ENCODE measurements at places on chromosomes 11 and 22.

GRCh38 chr22:23722724-23723123, 28.2 kb downstream of the ZNF70 start:
- no peak for DNase-seq

DNA sequence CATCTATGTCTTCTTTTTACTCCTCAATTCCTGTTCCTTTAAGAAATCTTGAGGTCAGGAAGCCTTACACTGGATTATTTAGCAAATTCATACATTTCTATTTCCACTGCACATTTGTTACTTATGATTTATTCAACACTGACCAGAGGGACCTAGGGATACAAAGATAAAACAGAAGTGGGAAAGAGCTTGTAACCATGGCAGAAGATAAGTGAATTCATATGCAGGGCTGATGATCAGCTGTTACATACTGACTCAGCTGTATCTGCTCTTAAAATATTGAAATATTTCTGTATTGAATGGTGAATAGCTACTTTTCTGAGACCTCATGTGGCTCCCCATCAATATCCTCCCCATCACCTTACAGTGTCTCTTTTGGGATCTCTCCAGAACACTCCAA, 25.2 kb downstream of the HORMAD2 start:
- no peak for DNase-seq

- no peak for DNase-seq
Observed at GRCh38 chr11:97614606-97615005, 1224.8 kb downstream of the JRKL start.

DNA sequence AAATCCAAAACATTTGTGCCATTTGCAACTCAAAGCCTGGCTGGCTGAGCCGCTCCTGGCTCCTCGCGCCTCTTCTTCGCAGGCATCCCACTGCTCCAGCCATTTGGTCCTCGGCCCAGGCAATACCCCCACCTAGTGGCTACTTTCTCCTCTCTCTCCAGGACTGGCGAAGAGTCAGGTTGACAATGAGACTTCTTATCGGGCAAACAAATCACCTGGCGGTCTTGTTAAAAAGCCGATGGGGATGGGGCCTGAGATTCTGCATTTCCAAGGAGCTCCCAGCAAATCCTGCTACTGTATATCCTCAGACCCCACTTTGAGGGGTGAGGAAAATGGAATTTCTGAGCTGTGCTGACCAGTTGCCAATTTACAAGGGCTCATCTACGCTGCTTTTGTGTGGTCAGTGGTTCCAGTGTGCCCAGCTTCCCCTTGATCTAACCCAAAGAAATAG, 89.0 kb downstream of the ISX start:
- DNase-seq = peak; percentile 48

DNA sequence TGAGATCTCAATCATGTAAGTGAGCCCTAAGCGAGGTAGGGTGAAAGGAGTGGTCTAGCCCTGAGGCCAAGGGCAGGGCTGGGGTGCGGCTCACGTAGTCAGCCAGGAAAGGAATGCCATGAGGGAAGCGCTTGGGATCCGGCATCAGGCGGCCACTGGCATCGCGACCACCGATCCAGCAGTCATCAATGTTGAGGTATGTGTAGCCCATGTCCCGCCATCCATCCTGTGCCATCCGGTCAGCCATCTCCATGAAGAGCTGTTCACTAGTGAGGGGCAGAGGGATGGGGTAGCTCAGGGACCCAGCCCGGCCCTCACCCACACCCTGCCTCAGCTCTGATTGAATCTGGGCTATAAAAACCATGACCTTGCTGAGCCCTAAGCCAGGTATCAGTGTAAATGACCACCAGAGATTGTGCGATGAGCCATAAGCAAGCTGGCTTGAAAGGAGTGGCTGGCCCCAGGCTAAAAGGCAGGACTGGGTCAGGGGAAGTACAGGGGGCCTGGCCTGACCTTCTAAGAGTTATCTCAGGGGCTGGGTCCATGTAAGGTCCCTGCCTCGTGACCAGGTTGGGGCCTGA, 2.9 kb downstream of the NAGA start:
- DNase-seq = no peak

GRCh38 chr11:102452461-102453301, at the start of gene TMEM123:
Gene TMEM123, minus strand, starts transcription at chr11:102452765. Its CDS starts 142 bp downstream, at chr11:102452623.
- DNase-seq = peak; percentile 56

- no peak for DNase-seq
Observed at GRCh38 chr11:117949062-117949461, 19.9 kb upstream of the TMPRSS13 start.

DNA sequence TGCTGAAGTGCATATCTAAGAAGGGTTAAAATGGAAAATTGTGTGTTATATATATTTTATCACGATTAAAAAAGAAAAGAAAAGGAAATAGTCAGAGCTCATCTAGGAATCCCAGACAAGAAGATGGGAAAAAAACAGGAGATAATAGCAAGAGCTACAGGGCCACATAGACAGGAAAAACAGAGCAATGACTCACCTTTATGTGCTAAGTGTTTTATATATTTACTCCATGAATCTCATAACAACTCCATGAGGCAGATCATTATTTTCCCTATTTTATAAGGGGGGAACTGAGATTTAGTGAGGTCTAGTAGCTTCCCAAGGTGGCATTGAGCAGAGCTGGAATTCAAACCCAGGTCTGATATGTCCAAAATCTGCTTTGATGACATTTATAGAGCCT, 18.1 kb upstream of the ELF5 start:
- peak; percentile 23 for DNase-seq

DNA sequence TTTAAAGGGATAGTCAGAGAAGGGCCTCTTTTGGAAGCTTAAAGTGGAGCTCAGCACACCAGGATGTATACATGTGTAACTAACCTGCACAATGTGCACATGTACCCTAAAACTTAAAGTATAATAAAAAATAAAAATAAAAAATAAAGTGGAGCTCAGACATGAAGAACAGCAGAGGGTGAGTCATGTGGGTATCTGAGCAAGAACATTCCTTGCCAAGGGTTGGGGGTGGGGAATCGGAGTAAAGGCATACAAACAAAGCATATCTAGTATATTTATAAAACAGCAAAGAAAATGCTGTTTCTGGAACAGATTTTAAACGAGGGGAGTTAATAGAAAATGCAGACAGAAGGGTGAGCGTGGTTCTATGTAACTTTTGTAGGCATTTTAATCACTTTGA, 562.6 kb upstream of the ANO3 start:
- peak; percentile 39 for DNase-seq

DNA sequence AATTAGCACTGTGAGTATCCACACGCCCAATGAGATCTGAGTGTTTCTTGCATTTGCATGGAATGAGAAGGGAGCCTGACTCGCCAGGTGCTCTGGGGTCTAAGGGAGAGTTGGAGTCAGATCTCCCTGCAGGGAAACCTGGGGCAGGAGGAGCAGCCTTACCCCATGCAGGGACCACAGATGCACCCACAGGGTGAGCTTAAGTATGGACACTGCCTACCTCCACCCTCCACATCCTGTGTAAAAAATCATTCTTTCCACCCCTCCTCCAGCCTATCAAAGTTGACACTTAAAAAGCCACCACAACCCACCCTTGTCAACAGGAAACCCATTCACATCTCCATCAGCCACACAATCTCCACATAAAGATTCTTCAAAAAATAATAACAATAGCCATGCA, 67.0 kb upstream of the IGLL5 start:
- DNase-seq = no peak

GRCh38 chr11:68481579-68482240, 21.2 kb downstream of the PPP6R3 start:
- DNase-seq = no peak

DNA sequence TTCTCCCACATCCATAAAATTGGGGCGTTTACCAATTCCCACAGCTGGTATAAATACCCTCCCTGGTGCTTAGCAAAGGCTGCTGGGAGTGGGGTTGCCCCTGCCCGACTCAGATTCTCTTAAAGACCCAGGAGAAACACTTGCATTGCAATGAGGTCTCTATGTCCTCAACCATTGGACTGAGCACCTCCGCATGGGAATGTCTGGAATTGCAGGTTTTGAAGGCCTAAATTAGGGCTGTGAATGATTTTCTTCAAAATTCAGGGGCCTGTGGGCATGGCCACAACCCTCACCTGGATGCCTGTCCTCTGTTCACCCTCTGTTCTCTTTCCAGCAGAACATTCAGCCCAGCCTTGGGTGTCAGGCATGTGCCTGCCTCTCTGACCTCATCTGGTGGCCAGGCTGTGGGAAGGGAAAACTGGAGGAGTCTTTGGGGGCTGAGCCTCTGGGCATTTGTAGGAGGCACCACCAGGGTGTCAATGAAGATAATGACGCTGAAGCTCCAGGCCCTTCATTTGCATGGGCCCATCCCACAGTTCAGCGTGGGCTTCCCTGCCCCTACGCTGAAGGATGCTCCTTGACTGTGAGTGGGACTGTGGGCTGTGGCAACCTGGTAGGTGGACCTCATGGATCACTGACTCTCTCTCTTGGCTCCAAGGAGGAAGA, 52.7 kb upstream of the MYEOV start:
- no peak for DNase-seq

DNA sequence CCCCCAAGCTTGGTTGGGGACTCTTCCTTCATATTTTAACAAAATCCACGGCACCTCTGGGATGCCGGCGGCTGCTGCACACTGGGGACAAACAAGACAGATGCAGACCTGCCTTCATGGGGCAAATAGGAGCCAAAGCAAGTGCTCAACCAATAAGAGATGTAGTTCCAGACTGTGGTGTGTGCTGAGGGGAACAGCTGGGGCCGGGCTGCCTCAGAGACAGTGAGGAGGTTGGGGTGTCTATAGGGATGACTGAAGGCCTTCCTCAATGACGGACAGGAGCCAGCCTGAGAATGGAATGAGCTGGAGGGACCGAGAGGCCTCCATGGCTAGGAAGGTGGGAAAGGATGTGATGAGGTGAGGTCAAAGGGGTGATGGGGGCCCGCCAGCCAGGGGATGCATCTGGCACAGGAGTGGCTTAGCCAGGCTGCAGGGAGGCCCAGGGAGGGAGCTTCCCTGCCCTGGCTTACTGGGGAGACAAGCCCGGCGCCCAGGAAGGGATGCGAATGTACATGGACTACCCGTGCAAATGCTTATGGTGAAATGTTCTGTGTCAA, 10.3 kb upstream of the CTSD start:
- no peak for DNase-seq

GRCh38 chr11:104658177-104658576, 240.1 kb downstream of the CASP12 start:
- DNase-seq = no peak

GRCh38 chr11:44608991-44609782, 43.7 kb downstream of the CD82 start:
- DNase-seq = no peak

DNA sequence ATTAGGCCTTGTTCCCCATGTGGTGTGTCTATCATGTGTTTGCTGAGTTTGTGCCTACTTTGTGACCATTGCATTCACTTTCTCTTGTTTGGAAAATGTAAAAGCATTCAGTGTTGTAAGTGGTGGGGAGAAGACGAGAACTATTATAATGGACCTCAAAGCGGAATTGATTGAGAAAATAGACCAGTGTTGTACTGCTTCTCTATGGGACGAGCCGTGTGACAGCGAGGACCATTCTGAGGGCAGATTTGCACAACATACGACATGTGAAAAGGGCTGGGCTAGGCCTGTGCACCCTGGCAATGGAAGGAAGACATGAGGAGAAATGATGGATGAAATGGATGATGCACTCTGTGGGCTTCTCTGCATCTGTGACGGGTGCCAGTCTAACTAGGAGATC, 233.5 kb downstream of the DSCAML1 start:
- DNase-seq = no peak

GRCh38 chr11:30481330-30481729, 104.8 kb downstream of the MPPED2 start:
- no peak for DNase-seq

DNA sequence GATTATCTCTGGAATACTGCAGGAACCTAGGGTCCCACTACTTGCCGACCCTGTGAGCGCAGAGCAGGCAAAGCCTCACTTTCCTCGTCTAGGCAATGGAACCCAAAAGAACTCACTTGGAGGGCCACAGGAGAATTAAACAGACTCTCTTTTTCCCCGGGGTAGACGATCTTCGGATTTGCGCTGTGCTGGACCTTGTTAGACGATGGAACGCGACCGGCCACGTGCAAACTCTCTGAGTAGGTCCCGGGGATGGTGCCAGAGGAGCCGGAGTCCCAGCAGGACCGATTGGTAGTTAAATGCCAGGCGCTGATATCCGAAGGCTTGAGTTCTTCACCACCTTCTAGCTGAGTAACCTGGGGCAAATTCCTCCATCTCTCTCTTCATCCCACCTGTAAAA, 1.0 kb upstream of the SLC1A2 start:
- DNase-seq = no peak

GRCh38 chr22:37282385-37282677, at the start of gene CYTH4:
Gene CYTH4, plus strand, starts transcription at chr22:37282508. Its CDS starts 62 bp downstream, at chr22:37282570.
- peak; percentile 72 for DNase-seq

- DNase-seq = no peak
Observed at GRCh38 chr11:67705264-67705663, 30.8 kb upstream of the ALDH3B2 start.

- peak; percentile 74 for DNase-seq
Observed at GRCh38 chr11:9753021-9753420, 89.1 kb downstream of the SWAP70 start.

- peak; percentile 61 for DNase-seq
Observed at GRCh38 chr22:38167988-38168407, 13.6 kb downstream of the PLA2G6 start.

DNA sequence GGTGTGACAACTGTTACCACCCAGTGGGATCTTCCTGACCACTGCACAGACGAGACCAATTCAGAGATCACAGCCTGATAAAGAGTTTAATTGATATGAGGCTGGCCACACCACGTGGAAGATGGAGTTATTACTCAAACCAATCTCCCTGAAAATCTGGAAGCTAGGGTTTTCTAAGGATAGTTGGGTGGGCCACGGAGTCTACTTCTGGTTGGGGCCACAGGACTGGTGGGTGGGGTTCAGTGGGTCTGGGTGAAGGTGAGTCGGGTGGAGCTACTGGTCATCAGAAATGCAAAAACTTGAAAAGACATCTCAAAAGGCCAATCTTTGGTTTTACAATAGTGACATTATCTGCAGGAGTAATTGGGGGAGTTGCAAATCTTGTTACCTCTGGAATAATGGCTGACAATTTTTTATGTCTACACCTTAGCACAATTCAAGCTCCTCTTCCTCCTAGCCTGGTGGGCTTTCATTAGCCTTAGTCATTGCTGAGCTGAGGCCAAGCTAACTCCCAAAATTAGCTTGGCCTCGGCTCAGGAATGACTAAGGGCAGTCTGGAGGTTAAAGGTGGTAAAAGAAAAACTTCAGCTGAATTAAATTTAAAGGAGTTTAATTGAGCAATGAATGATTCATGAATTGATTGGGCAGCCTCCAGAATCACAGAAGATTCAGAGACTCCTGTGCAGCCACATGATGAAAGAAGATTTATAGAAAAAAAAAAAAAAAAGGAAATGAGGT, 13.1 kb downstream of the C11orf96 start:
- no peak for DNase-seq
